Lung (tissue), 17 donors: ENCODE measurements at places on chromosomes 5 and 9.

- DNase-seq: no peak
Measured at GRCh38 chr5:84642324-84642723, 257.6 kb upstream of the EDIL3 start.

- DNase-seq: no peak
Measured at GRCh38 chr5:173441053-173441628, 112.9 kb upstream of the STC2 start.

GRCh38 chr9:99466781-99467180 is 244.7 kb downstream of the SEC61B start:
- peak; percentile 67 for DNase-seq

GRCh38 chr5:107303171-107303968 is 367.4 kb downstream of the EFNA5 start:
- DNase-seq: no peak

DNA sequence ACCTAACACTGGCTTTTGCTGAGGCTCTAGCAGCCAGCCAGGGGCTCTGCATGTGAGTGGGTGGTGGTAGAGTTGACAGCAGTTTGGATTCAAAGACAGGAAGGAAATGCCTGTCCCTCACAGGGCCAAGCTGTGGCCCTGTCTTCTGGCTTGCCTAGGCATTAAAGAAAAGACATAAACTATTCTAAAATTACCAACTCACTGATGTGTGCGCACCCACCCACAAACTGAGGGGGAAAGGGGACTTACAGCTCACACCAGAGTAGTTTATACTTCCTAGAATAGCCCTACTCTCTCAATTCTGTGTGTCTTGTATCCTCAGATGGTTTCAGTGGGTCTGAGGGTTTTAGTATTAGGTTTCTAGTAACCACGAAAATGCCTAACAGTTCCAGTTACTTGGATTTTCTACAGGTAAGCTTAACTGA is 18.3 kb upstream of the IL13 start:
- DNase-seq: no peak

DNA sequence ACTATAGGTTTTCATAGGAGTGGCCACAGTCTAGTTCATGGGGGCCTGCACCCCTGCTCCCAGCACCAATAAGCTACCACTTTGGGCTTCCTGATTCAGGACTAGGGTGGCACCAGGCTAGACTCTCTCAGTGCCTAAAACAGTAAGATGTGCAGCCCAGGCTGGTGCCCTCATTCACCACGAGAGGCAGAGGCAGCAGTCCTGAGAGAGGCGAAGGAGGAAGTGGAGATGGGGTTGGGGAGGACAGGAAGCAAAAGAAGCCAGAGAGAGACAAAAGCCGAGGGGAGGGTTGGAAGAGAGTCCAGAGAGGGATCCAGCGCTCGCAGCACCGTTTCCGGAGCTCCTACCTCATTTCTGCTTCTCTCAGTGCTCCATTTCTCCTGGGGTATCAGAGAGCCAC is 180.9 kb downstream of the MED10 start:
- no peak for DNase-seq

- no peak for DNase-seq
Measured at GRCh38 chr9:6047020-6047419, 31.6 kb upstream of the RANBP6 start.

DNA sequence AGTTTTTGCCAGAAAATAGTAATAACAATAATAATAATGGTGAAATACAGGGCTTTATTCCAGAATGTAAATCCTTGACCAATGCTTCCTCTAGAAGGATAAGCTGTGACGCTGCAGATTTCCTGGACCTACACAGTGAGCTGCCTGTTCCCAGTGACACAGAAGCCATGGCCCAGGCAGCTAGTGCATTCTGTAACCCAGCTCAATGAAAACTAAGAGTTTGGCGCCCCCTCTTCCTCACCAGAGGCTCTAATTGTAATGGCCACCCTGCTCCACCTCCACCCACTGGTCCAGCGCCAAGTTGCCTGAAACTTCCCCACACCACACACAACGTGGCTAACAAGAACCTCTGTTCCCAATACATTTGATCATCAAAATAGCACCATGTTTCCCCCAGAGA is 248.1 kb downstream of the CETN3 start:
- peak; percentile 63 for DNase-seq

GRCh38 chr5:165508286-165508685 is 2002.9 kb downstream of the MAT2B start:
- DNase-seq: no peak

DNA sequence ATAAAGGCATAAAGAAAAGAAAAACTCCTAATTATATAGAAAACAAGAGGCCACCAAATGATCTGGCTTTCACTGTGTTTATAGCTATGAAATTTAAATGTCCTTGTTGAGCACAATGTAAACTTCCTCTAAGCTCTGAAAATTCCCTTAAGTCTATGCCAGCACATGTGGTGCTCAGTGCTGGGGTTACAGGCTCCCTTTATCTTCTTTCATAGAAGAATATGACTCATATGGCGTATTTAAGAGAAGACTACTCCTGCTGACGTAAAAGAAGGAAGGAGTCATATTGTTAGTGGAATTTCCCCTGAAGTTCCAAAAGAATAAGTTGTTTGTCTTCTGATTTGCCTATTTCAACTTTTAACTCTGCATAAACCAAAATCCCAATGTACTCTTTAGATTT is 30.4 kb downstream of the RNF145 start:
- peak; percentile 78 for DNase-seq
